ENCODE measurements at places on chromosomes 6 and 20. TPM values are rescaled to one million over a fixed set of nuclear protein-coding genes. Genes with fewer than 3 reads are reported as not detected.

Gene SNRPB
- total RNA-seq = 222 TPM

Gene CYP24A1
- total RNA-seq = 4.4 TPM

Gene OR2J3
- not detected for total RNA-seq

Gene LY6G6D
- not detected for total RNA-seq

Gene AK9
- 6.7 TPM for total RNA-seq

Gene JPH2
- 0.68 TPM for total RNA-seq

Gene SDCBP2
- 65.3 TPM for total RNA-seq

Gene RBPJL
- not detected for total RNA-seq

Gene PSORS1C1
- 6.0 TPM for total RNA-seq

Gene COL9A1
- total RNA-seq = not detected

Gene OPRL1
- total RNA-seq = 0.34 TPM

Gene LIN28B
- not detected for total RNA-seq

Gene CNR1
- total RNA-seq = not detected

Gene PSMG4
- total RNA-seq = 16.7 TPM

Gene TSPYL1
- 93.7 TPM for total RNA-seq

Gene HCRTR2
- not detected for total RNA-seq

Gene C20orf202
- total RNA-seq = under 0.01 TPM

Gene DNAH8
- under 0.01 TPM for total RNA-seq

Gene MYLK4
- total RNA-seq = 0.64 TPM

Gene ETV7
- total RNA-seq = under 0.01 TPM

Gene ADGB
- total RNA-seq = not detected

Gene IPCEF1
- 1.00 TPM for total RNA-seq

Gene TNXB
- total RNA-seq = 1.0 TPM

Gene LRRC1
- 27.1 TPM for total RNA-seq

Gene GMPR
- total RNA-seq = 0.43 TPM

All from nasal cavity respiratory epithelium epithelial cell of viscerocranial mucosa (primary cell).